CD4-positive, alpha-beta T cell treated with Interleukin-15 for 4 hours (primary cell): ENCODE measurements at places on chromosomes 7 and 10.

DNA sequence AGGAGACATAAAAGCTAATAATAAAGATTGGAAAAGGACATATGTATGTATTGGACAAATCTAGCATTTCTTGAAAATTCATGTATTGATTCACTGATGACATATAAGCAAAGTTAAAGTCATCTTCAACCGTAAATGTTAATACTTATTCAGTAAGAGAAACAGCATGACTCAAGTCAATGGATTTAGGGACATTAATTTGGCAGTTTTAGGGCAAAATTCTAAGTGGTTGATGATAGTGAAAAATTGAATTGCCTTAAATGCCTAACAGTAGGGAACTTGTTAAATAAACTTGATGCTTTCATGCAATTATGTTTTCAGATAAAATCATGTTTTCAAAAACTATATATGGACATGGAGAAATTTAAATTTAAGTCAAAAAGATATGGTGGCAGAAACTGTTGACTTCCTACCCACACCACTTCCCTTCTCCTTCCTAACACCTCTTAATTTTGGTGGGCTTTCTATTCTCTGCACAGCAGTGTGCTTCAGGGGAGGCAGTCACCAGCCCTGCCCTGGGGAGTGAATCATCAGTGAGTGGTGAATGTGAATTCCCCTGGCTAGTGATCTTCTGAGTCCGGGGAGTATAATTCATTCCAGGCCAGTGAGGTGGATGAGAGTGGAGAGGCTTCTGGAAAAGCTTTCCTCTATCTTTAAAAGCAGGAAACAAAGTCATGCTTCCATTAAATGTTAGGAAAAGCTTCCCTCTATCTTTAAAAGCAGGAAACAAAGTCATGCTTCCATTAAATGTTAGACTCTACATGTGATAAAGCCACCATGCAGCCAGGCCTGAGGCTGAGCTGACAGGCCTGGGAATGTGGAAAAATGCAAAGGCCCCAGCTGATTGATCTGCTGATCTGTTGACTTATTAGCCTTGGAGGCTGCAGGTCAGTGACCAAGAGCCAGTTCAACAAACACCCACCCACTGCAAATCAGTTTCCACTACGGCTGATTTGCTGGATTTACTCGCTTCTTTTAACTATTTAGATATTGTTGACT, 25.2 kb upstream of the ITGB1 start:
- DNase-seq, result peak; percentile 56

DNA sequence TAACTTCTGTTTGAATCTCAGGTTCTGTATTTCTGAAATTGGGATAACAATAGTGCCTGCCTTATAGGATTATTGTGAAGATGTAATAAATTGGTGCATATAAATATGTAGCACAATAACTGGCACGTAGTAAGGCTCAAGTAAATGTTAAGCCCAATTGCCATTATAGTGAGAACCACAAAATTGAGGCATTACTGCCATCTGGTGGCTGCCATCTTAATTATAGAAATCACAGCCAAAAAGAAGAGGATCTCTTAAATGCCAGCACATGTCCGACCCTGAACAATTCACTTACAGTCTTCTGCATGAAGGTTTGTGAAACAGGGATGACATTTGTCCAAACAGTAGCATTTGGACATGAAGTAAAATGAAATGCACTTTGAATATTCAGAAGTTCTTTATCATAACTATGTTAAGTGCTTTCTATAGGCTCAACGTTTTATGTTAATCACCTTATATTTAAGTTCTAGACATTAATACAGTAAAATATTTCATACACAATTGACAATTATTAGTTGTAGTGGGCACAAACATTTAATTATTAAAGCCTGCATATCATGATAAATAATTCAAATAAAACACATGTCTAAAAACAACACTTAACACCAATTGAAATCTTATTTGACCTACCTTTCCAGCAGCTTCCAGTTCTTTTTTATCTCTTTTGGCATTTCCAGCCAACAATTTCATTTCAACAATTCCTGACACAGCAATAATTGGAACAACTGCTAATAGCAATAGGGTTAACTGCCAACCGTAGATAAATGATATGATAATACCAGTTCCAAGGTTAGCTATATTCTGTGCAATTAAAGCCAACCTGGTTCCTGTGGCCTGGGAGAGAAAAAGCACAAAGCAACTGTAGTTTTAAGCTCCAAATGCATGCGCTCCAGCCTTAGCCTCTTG, 58.5 kb downstream of the ABCB4 start:
- DNase-seq, result peak; percentile 81

DNA sequence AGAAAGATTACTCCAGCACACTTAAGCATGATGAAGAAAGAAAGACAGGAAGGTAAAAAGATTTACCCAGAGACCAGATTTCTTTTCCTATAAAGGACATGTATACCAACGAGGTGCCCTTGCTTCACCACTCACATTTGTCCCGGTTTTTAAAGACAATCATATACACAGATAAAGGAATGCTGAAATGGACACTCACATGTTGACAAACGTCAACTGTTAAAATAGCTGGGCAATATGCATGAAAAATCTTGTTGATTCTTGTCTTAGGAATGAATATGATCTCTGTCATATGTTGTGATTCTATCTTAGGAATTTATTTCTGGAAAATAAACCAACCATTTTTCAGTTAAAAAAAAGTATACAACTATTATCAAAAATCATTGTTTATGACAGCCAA, 158.2 kb downstream of the SRPK2 start:
- no peak for DNase-seq

DNA sequence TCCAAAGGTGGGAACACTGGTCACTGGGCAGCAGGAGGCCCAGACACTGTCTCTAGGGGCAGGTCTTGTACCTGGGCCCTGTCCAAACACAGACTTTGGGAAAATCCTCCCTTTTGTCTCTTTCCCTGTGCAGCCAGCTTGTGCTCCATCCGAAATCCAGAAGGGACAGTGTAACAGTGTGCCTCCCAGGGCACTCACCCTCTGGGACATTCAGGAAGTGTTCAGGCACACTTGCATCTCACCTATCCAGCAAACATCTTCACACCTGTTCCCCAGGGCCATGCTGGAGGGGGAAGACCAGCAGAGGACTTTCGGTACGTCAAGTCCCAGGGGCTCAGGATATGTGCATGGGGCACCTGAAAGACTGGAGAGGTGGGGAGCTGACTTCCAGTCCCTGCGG, 38.9 kb downstream of the TNS3 start:
- no peak for DNase-seq

- no peak for DNase-seq
Observed at GRCh38 chr10:34111179-34111578, 703.9 kb downstream of the PARD3 start.

- DNase-seq, result no peak
Observed at GRCh38 chr7:152883858-152884257, 124.3 kb downstream of the ACTR3B start.

DNA sequence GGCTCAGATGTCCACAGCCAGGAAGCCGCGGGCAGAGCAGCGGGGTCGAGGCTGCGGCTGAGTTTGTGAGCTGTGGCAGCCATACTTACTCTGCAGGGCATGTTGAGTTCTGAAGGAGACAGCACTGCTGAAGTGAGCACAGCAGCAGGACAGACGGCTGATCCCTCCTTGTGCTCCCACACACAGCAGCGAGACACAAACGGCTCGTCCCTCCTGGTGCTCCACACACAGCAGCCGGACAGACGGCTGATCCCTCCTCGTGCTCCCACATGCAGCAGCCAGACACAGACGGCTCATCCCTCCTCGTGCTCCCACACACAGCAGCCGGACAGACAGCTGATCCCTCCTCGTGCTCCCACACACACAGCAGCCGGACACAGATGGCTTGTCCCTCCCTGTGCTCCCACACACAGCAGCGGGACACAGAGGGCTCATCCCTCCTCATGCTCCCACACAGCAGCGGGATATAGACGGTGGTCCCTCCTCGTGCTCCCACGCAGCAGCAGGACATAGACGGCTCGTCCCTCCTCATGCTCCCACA, 305.1 kb downstream of the PTPRN2 start:
- no peak for DNase-seq

GRCh38 chr7:77794000-77794399, 4.2 kb downstream of the TMEM60 start:
- DNase-seq, result no peak

GRCh38 chr10:102773320-102773719, 29.6 kb downstream of the WBP1L start:
- DNase-seq, result no peak

DNA sequence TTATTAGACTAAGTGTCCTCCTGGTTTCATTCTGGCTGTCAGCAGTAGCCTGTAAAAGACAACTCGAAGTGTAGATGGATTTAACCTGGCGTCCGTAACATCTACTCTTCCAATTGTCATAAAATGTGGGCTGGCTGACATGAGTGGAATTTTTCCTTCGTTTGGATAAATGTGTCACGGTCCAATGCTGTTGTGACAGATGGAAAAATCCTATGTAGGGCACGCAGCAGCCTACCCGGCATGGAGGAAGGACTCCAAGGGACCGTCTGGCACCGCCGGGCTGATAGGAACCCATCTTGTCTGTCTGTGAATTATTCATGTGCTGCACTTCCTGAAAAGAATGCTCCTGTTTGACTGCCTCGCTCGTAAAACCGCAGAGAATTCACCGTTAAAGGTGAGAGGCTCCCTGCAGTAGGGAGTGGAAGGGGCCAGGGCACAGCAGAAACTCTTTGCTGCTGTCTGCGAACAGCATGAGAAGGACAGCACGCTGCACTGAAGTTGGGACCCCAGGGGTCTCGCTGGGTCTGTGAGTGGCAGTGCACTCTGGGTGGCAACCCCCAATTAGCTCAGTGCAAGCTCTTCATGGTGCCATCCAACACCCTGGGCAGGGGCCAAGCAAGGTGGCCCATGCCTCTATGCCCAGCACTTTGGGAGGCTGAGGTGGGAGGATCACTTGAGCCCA, 1.6 kb upstream of the ORAI2 start:
- DNase-seq, result peak; percentile 77
